ENCODE measurements at places on chromosomes 6 and 20.
A peak's percentile ranks its signal among the peaks of the same experiment; 100 is the strongest.

DNA sequence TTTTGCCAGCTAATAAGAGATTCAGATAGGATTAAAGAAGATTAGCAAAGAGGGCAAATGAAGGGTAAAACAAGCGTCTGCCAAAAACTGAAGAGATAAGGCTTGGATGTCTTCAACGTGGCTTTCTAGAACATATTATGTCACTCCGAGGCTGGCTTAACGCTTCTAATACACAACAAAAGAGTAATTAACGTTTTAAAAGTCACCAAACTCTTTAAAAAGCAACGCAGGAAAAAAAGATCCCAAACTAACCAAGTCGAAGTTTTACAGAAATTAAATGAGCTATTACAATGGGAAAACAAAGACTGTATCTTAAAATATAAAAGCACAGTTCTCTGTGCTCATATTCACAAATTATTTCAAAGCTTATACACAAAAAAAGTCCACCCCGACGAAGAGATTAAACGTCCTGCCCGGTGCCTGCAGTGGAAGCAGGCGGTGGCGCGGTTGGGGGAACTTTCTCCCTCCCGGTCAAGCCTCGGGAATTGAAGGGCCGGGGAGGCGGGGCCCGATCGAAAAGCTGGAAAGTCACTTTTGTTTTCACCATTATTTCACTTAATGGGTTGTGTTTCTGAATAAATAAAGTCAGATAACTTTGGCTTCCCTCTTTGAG, 1.2 kb downstream of the MAK start:
- DNase-seq: peak; percentile 5

GRCh38 chr6:39543095-39543494, 182.1 kb downstream of the KIF6 start:
- no peak for DNase-seq

- no peak for DNase-seq
Observed at GRCh38 chr6:107853230-107853629, 29.1 kb upstream of the SCML4 start.

DNA sequence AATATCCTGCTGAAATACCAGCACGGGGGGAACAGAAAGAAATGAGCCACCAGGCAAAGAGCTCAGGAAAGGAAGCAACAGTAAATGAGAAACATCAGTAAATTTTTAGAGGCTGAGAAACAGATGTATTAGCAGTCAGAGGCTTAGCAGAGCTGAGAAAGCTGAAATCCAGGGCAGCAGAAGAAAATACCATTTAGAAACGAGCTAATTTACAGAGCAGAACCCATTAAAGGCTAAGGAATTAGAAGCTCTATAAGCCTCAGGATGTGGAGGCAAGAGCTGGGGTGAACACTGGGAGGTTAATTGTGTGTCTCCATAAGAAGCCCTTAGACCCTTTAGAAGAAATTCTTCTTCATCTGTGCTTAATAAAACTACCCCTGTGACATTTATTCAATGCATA, 178.6 kb upstream of the RGS17 start:
- no peak for DNase-seq

GRCh38 chr6:10451828-10452509, 37.1 kb upstream of the TFAP2A start:
- no peak for DNase-seq

- DNase-seq: no peak
Observed at GRCh38 chr6:141677598-141678211, 455.0 kb upstream of the GJE1 start.

DNA sequence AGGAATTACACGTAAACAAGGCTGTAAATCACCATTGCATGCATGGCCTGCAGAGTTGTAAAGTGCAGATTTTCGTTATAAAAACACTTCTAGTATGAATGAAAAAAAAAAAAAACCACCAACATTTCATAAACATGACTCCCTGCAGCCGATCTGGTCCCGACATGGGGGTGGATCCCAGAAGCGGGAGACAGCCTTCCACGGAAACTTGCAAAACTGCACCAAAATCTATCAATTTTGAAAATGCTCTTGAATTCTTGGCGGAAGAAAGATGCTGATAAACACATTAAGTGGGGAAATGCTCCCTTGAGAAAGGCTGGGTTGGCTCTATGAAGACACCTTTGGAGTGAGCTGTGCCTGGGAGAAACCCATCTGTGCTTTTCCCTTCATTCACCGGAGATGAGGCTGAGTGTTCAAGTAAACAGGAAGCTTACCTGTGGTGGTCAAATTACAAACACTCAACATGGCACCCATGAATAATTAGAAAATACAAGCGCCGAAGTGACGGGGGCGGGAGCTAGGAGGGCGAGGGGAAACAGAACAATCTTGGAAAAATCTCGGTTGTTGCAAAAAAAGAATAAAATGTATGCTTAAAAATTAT, 845 bp upstream of the ANKRD60 start:
- no peak for DNase-seq

DNA sequence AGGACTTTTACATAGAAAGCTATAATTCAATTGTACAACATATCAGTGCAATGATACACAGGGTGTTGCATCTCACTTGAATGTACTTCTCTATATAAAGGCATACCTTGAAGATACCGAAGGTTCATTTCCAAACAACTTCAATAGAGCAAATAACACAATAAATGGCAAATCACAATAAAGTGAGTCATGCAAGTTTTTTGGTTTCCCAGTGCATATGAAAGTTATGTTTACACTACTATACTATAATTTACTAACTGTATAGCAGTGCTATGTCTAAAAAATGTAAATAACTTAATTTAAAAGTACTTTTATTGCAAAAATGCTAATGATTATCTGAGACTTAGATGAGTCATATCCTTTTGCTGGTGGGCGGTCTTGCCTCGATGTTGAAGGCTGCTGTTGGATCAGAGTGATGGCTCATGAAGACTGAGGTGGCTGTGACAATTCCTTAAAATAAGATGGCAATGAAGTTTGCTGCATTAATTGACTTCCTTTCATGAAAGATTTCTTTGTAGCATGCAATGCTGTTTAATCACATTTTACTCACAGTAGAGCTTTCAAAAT, 188.8 kb downstream of the TASP1 start:
- DNase-seq: no peak

- no peak for DNase-seq
Observed at GRCh38 chr6:15058200-15059061, 187.4 kb upstream of the JARID2 start.

- DNase-seq: no peak
Observed at GRCh38 chr6:157068691-157069324, 254.5 kb downstream of the TMEM242 start.

- DNase-seq: peak; percentile 3
Observed at GRCh38 chr6:142474531-142475289, 172.9 kb downstream of the ADGRG6 start.

DNA sequence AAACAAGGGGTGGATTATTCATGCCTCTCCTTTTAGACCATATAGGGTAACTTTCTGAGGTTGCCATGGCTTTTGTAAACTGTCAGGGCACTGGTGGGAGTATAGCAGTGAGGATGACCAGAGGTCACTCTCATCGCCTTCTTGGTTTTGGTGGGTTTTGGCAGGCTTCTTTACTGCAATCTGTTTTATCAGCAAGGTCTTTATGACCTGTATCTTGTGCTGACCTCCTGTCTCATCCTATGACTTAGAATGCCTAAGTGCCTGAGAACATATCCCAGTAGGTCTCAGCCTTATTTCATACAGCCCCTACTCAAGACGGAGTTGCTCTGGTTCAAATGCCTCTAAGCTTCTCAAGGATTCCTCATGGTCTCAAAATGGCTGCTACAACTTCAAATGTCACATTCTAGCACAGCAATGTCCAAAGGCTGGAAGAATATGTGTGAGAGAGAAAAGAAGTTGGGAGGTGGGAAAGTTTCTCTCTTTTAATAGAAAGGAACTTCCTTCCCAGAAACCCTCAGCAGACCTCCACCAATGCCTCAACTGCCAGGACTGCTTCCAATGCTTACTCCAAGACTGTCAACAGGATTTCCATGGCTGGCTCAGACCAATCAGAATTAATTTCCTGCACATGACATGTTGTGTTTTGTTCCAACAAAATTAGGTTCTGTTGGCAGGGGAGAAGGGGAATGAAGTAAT, 46.6 kb upstream of the SLC9A8 start:
- DNase-seq: no peak

DNA sequence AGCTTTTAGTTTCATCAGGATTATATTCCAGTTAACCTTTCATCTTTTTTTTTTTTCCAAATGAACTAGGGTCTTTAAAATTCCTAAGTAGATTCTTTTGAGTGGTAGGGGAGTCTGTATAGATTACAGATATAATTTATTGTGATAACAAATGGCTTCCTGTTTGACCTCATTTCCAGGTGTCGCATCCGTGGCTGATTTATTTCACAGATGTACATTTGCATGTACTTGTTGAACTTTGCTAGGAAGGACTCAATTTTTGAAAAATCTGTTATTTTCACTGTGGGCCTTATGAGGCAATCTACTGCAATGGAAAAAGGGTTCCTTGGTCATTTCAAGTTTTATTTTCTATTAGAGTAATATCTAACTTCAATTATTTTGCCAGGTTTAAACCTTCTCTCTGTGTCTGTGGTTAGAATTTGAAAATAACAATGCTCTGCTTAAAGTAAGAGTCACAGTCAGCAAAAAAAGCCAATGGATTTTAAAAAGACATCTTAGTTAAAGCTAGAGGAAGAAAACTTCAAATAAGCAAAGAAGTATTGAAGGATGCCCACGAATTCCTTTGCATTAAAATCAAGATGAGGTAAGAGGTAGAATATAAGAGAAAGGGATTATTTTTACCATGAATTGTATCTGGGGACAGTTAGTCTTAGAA, 57.9 kb downstream of the SAMD5 start:
- DNase-seq: no peak

DNA sequence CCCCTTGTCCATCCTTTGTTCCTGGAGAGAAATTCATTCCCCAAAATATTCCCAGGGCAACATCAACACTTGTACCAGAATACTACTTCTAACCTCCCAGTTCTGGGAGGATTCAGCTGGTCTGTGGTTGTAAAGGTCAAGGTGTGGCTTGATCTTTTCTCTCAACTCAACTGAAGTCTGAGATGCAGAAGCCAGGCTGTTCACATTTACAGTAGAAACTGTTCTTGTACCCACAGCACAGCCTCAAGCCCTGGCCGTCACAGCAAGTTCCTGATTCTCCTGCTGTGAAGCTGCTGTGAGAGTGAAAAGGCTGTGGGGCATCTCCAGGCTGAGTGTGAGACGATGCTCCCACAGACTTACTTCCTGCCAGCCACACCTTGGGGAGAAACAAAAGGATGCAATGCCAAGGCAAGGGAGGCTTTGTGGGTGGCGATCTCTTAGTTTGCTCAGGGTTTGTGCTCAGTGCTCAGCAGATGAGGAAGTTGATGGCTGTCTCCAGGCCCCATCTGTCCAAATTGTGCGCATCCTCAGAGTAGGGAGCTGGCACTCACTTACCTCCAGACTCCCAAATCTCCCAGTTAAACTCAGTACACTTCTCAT, 143.9 kb upstream of the FOXA2 start:
- DNase-seq: no peak

- DNase-seq: no peak
Observed at GRCh38 chr20:45863543-45864470, 6.4 kb downstream of the ZSWIM3 start.

DNA sequence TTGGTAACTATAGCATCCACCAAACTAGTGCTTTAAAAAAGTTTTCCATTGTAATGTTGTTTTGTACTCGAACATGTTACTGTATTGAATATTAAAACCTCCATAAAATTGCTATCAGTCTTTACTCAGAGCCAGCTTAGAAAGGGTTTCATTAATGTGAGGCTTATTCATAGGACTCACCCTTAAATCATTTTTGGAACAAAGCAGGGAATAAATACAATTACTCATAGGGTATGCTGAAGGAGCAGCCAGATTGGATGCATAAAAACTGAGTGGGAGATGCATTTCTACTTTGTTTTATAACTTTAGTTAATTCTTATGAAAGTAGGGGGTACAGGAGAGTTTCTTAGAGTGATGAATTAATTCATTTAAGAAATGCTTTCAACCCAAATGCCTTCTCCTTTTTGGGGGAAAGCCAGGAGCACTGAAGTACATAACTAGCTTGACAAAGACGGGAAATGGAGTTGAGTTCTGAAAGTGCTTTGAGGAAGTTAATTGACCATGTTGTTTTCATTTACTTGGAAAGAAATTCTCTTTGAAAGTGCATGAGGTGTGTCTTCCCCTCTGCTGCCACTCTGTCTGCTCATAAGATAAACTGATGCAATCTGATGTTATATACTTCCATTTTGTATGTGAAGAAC, 90.3 kb downstream of the RNF144B start:
- no peak for DNase-seq

DNA sequence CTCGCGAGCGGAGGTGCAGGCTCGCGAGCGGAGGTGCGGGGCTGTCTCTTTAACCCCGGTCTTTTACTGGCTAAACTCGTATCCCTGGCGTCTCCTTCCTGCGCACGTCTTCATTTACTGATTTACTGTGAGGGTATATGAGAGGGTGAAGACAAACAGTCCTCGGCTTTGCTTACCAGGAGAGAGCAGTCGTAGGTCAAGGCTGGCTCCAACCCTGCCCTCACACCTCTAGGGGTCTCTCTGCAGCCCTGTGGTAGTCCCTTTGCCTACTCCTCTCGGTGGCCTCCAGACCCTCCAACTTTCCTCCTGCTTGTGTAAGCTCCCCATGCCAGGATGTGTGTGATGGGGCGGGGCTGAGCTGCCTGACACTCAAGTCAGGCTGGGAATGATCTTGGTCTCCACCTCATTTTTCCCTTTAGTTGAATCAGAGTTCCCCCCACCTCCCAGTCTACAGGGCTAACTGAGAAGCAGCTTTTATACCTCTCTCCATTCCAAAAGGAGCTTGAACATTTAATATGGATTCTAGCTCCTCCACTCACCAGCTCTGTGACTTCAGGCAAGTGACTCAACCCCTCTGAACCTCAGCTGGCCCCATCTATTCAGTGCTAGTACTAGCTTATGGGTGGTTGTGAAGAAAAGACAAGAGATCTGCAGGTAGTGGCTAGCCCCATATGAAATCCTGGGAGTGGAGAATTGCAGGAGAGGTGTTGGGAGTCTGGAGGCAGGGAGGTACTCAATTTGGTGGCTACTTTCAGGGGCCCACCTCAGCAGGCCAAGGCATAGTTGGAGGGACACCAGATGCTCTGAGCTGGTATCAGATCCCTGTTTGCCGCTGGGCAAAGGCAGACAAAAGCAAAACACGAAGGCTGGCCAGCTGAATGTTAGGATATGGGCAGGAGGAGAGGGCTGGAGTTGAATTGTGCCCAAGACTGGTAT, 902 bp downstream of the SLC29A1 start:
- DNase-seq: no peak

DNA sequence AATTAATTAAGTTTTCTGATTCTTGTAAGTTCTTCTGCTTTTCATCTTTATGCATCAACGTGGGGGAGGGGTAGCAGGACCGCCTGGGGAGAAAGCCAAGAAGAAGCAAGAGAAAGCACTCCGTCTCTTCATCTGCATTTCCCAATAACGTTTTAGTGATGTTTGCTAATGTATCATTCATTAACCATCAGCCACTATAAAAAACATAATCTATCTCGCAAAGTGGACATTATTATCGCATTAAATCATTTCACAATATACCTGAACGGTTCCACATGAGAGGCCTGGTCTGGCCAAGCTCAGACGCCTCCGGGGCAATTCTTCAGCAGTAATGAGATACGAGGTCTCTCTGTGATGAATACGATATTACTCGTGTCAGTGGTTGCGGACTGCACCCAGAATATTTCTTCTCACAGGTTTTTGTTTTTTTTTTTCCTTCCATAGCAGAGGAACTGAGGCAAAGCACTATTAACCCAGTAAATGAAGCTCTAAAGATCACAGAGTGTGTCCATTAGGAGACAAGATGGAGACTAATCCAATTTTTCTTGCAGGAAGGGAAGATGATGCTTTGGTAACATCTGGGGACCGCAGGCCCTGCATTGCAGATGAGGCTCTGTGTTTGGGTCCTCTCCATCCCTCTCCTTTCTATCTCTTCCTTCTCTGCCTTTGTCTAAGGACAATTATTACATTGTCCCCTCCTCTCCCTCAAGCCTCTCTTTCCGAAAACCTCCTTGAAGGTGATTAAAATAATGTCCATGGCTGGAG, 156.1 kb downstream of the SLC35B3 start:
- DNase-seq: no peak
